Testis (tissue), 5 donors: ENCODE measurements at places on chromosomes 5 and 9. TPM values are rescaled to one million over a fixed set of nuclear protein-coding genes. Genes with fewer than 3 reads are reported as not detected.

Gene EIF4EBP3
- 47.3 TPM for polyA plus RNA-seq

Gene RNF44
- 60.1 TPM for polyA plus RNA-seq

Gene TMEM252
- 0.26 TPM for polyA plus RNA-seq

Gene DMRT3
- 6.7 TPM for polyA plus RNA-seq

Gene EPB41L4B
- 10.9 TPM for polyA plus RNA-seq

Gene BRINP1
- 1.8 TPM for polyA plus RNA-seq

Gene ATOX1
- polyA plus RNA-seq = 115 TPM

Gene POLR3G
- 5.2 TPM for polyA plus RNA-seq

Gene EXOSC3
- polyA plus RNA-seq = 75.6 TPM

Gene CCL19
- 15.5 TPM for polyA plus RNA-seq

Gene ZBTB26
- polyA plus RNA-seq = 17.3 TPM

Gene RGS3
- 84.8 TPM for polyA plus RNA-seq

Gene RAB3C
- 2.5 TPM for polyA plus RNA-seq

Gene APC
- polyA plus RNA-seq = 7.1 TPM

Gene F2RL1
- polyA plus RNA-seq = 2.3 TPM

Gene WDR38
- polyA plus RNA-seq = 11.8 TPM

Gene RARS1
- polyA plus RNA-seq = 36.1 TPM

Gene PTCD2
- 4.9 TPM for polyA plus RNA-seq

Gene IL5
- polyA plus RNA-seq = 5.4 TPM

Gene RGS14
- 25.3 TPM for polyA plus RNA-seq

Gene PBX3
- 21.0 TPM for polyA plus RNA-seq

Gene ALDH1A1
- polyA plus RNA-seq = 307 TPM

Gene TUSC1
- 31.8 TPM for polyA plus RNA-seq
